ENCODE measurements at places on chromosomes 7 and 10. TPM values are rescaled to one million over a fixed set of nuclear protein-coding genes. Genes with fewer than 3 reads are reported as not detected.

- DNase-seq = no peak
Measured at GRCh38 chr10:110730345-110731050, 86.4 kb downstream of the RBM20 start.

- DNase-seq = no peak
Measured at GRCh38 chr7:87223666-87224065, 4.1 kb upstream of the TMEM243 start.

GRCh38 chr7:142301923-142302550, 44.2 kb upstream of the PRSS58 start:
- peak; percentile 79 for DNase-seq

DNA sequence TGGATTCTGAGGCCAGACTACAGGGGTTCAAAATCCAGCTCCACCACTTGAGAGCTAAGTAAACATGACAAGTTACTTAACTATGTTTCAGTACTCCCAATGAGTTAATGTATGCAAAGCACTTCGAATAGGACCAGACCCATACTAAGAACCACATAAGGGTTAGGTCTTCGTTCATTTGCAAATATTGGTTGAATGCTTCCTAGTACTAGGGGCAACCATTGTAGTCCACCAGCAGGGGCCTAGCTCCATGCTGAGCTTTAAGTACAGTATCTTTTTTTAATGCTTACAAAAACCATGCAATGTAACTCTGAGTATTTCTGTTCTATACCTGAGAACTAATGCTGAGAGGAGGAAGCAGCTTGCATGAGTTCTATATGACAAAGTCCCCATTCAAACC, 80.4 kb upstream of the PDE1C start:
- DNase-seq = no peak

GRCh38 chr10:88923520-88923919, 29.1 kb downstream of the ACTA2 start:
- no peak for DNase-seq

DNA sequence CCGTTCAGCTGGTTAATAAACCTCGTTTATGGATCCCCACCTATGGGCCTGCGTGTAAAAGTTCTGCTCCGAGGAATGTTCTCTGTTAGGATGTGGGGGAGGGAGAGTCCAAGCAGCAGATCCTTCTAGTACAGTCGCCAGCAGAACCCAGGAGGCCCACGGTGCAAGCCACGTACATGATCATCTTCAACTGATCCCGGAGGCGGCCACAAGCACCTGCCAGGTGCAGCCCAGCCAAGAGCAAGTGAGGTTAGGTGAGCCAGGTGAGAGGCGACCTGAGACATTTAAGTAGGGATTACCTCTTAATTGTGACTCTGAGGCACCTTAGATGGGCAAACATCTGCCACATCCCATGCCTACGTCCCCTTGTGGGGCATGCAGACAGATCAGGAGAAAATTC, 18.0 kb upstream of the FGFR2 start:
- DNase-seq = no peak

The NME8 gene
- 1.0 TPM for total RNA-seq

Measured in thymus (tissue), 14 donors.